ENCODE measurements at places on chromosomes 11 and 22. TPM values are rescaled to one million over a fixed set of nuclear protein-coding genes. Genes with fewer than 3 reads are reported as not detected.

GRCh38 chr22:48710410-48710809, 1117.3 kb downstream of the BRD1 start:
- no peak for DNase-seq

COA4 gene
- total RNA-seq = 133 TPM

DNA sequence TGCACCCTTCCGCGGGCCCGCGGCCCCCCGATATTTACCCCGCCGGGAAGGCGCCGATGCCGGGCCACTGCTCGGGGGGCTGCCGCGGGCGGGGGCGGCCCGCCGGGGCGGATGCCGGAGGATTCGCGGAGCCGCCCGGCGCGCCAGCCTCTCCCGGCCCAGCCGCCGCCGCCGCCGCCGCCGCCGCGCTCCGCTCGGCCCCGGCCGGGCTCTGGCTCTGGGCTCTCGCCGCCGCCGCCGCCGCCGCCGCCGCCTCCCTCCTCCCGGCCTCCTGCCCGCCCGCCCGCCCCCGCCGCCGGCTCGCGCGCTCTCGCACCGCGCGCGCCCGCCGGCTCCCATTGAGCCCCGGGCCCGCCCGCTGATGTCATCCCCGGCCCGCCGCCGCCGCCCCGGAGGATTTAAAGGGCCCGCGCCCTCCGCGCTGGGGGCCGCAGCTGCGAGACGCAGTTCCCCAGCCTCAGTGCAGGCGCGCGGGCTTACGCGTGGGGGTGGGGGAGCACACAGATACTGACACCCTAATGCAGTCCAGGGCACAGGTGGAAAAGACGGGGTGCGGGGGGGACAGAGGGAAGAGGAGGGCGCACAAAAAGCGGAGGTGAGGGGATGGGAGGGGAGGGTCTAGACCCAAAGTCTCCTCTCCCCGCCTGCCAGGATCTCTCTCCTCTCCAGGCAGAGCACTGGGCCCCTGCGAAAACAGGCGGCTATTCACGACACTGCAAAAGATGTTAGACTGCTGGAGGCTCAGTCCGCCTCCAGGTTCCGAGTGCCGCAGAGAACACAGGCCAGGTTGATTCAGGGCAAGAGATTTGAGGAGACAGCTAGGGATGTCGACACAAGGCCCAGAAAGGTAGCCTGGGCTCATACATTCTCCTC, at the start of gene CSNK1E:
CSNK1E (minus strand) TSS at position 312 of the 873 bp plus-strand sequence. CDS start 3,276 bp downstream, outside the sequence.
- no peak for DNase-seq

- DNase-seq = no peak
Measured at GRCh38 chr11:77967753-77968152, 26.7 kb downstream of the INTS4 start.

- no peak for DNase-seq
Measured at GRCh38 chr22:27674261-27674923, 127.2 kb downstream of the MN1 start.

LRRC10B gene
- total RNA-seq = not detected

C11orf42 gene
- total RNA-seq = not detected

NOL12 gene
- 47.9 TPM for total RNA-seq

PATE2 gene
- 0.07 TPM for total RNA-seq

DNA sequence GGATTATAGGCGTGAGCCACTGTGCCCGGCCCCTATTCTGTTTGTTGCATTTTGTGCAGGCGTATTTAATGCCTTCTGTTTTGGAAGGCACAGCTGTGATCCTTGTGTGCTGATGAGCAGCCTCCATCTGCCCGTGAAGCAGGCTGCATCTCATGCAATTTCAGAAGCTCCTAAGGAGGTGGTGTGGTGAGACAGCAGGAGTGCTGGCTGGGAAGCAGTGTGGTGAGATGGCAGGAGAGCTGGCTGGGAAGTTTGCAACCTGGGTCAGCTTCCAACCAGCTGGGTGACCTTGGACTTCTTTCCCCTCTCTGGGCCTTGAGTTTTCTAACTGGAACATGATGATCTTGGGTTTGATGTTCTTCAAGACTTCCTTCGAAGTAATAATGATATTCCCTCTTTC, 525.1 kb downstream of the TBC1D22A start:
- no peak for DNase-seq

- no peak for DNase-seq
Measured at GRCh38 chr22:48346911-48347310, 1480.8 kb downstream of the BRD1 start.

DNA sequence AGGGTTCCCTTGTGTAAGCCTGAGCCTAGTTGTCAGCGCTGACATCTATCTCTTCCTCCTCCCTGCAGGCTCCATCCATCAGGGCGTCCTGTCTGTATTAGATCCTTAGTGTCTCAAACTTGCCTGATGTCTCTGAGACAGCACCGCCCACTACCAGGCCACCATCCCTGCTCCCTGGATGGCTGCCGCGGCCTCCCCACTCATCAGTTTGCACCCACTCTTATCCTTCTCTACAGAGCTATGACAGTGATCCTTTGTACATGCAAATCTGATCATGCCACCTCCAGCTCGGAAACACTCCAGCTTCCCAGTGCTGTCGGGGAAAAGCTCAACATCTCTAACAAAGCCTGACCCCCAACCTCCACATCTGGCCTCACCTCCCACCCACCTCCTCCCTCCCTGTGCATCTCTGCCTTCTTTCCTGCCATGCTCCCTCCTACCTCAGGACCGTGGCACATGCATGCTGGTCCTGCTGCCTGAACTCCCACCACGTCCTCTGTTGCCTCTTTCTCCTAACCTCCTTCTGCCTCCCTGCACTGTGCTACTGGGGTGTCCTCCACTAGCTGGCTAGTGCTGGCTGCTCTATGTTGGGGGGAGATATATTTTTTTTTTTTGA, 61.6 kb upstream of the EIF3D start:
- no peak for DNase-seq

GPHA2 gene
- not detected for total RNA-seq

GRCh38 chr11:22302368-22302767, 35.8 kb upstream of the SLC17A6 start:
- no peak for DNase-seq

PI4KA gene
- 30.5 TPM for total RNA-seq

DNA sequence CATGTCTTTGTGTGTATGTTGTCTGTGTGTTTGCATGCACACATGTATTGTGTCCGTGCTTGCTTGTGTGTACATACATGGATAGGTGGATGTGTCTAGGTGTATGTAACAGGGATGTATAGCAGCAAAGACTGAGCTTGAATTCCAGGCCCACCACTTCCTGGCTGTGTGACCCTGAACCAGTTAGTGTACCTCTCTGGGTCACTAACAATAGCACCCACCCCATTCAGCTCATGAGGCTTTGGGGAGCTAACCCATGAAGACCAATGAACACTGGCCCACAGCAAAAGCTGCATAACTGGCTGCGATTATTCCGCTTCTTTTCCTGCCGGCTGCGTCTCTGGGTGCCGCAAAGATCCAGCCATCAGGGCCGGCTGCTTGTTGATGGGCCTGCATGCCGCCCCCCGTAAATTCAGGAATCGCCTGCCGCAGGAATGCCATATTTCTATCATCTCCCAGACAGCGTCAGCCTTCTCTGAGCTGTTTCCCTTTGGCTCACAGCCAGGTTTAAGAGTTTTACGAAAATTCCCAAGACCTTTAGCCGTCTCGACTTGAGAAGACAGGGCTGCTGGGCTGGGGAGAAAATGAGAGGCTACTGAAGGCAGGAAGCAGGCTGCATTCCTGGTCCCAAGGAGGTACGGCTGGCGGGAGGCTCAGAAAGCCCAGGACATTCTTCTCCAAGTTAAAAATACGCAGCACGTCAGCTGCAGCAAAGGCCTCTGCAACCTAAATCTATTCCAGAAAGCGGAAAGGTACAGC, 224.6 kb downstream of the MN1 start:
- DNase-seq = no peak

DNA sequence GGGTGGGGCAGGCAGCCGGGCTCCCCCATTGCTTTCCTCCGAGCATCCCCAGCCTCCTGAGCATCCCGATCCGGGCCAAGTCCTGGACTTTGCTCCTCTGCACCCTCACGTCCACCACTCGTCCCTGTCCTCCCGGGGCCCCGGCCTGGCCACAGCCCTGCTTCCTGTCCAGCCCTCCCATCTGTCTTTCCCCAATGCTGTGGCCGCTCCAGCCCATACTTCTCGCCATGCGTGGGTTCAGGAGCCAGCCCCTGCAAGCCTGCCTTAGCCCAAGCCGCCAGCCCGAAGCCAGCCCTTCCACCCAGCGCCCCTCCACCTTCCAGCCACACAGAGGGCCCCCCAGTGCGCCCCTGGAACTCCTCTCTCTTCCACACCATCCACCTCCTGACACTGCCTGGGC, 23.8 kb downstream of the MRPL23 start:
- DNase-seq = no peak

SLCO2B1 gene
- 0.14 TPM for total RNA-seq
